ENCODE measurements at places on chromosomes 13 and 19.

DNA sequence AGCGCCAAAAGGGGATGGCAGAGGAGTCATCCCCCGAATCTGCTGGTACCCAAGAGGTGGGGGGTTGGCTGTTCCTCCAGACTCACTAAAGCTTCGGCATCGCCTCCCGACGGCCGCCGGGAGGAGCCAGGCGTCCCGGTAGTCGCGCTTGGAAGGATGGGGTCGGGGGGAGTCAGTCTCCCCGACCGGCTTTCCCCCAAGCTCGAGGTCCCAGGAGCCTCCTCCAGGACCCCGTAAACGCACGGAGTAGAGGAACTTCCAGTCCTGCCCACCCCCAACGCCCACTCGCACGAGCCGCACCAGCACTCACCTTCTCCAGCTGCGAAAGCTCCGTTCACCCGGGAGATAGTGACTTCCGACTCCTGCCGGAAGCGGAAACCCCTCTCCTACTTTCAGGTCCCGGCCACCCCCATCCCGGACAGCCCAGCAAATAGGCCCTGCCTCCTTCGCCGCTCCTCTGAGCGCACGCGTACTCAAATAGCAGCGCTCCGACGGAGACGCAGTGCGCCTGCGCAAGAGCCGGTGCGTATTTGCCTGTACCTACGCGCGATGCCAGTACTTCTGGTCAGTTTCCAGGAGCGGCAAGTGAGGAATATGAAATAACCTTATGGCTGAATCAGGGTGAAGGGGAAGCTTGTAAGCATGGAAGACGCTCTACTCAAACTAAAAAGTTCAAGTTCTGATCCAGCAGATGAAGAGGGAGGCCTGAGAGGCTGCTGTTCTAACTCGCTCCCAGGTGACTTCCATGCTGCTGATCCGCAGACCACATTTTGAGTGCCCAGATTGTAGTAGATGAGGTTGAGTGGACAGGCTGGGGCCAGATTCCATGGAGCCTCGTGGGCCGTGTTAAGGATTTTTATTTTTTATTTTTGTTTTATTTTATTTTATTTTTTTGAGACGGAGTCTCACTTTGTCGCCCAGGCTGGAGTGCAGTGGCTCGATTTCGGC lies at the start of gene ELOF1:
TSS of gene ELOF1 (minus strand) at position 350 of the 948 bp plus-strand sequence. CDS start 4,883 bp downstream, outside the sequence.
- peak; percentile 99 for DNase-seq

DNA sequence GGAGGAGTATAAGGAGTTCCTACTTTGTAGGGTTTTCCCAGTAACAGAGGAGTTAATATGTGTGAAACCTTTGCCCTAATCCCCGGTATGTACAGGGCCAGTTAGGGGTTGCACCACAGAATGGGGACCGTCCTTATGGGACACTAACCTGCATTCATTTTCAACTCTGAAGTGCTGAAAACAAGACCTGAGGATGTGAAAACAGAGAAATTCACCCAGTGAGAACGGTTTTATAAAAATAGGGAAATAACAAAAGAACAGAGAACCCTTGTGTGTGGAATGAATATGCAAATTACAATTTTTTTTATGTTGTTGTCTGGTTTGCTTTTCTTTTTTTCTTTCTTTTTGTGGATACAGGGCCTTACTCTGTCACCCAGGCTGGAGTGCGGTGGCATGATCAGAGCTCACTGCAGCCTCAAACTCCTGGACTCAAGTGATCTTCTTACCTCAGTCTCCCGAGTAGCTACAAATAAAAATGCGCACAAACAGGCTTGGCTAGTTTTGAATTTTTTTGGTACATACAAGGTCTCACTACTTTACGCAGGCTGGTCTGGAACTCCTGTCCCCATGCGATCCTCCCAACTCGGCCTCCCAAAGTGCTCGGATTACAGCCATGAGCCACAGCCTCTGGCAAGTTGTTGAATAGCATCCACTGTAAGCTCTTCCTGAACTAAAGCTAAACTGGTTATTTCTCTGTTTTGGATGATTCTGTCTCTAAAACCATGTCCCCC lies 10.6 kb downstream of the CLC start:
- no peak for DNase-seq

- no peak for DNase-seq
Observed at GRCh38 chr19:55092423-55093318, 17.0 kb downstream of the EPS8L1 start.

GRCh38 chr19:46859637-46860124 lies 1.1 kb upstream of the ARHGAP35 start:
- no peak for DNase-seq

DNA sequence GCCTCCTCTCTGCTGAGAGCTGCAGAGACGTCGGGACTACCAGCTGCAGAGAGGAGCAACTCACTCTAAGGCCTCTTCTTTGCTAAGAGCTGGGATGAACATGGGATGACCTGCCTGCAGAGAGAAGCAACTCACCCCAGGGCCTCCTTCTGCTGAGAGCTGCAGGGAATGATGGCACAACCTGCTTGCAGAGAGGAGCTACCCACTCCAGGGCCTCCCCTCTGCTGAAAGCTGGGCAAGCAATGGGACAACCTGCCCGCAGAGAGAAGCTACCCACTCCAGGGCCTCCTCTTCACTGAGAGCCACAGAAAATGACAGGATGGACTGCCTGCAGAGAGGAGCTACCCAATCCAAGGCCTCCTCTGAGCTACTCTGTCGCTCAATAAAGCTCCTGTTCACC lies 6.9 kb upstream of the MLLT1 start:
- no peak for DNase-seq

- DNase-seq = no peak
Observed at GRCh38 chr19:33868788-33869412, 72.2 kb downstream of the KCTD15 start.

- no peak for DNase-seq
Observed at GRCh38 chr19:10245189-10245939, 6.7 kb upstream of the MRPL4 start.

GRCh38 chr13:113143466-113144254 lies 14.8 kb upstream of the PROZ start:
- DNase-seq = no peak

DNA sequence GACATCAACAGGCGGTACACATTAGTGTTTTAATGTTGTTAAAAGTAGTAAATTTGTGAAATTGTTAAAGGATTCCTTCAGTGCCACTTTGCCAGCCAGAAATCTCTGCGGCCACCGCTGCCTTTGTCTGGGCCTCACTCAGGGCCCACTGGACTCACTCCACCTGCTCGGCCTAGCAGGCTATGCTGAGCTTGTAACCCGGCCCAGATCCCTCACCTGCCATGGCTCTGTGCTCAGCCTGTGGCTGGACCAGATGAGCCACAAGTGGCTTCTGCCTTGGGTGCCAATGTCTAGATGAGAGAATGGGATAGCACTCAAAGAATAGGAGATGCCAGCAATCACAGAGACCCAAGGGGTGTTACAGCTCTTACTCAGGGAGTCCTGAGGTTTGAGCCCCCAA lies 1228.0 kb downstream of the DIAPH3 start:
- DNase-seq = no peak

DNA sequence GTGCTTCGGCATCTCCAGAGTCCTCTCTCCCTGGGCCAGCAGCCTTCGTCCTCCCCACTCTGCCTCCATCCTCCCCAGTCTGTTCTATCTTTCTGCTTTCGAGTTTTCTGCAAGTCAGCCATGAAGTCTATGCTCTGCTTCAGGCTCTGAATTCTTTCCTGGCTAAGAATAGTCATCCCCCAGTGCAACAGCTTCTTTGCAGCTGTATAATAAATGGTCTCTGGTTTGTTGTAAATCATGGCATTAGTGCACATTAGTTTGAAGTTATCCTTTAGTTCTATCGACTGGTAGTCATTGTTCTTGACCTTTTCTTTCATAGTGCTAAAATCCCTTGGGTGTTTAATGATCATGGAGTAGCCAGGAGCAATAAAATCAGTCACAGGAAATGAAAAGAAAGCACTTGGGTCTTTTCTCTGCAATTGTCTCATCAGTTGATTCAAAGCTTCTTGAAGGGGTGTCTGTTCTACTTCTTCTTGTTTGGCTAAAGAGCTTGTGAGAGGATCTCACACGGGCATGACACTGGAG lies 46.2 kb upstream of the SOX21 start:
- no peak for DNase-seq

DNA sequence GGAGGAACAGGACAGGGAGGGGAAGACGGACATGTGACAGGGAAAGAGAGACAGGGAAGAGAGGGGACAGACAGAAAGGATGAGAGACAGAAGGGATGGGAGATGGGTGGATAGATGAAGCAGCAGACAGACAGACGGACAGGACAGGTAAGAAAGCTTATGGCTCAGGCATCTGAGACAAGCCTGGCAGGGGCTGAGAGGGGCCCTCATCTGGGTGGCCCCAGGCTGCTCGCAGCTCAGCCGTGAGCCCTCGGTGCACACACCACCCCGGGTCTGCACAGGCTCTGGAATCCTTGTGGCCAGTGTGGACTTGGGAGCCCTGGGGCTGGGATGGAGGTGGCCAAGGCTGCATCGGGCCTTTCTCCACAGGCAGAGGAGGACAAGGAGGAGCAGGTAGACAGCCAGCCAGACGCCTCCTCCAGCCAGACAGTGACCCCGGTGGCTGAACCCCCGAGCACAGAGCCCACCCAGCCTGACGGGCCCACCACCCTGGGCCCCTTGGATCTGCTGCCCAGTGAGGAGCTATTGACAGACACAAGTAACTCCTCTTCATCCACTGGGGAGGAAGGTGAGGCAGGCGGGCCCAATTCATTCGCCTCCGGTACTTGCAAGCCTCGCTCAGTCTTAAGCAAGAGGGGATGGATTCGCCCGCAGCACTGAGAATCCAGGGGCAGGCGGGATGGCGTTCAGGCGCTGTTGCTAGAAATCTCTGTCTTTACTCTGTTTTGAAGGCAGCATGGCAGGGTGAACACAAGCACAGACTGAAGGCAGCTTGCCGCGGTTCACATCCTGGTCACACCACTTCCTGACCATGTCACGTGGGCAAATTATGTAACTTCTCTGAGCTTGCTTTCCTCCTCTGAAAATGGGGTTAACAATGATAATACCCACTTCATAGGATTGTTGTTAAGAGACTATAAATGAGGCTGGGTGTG lies 14.0 kb downstream of the GRAMD1A start:
- peak; percentile 37 for DNase-seq

DNA sequence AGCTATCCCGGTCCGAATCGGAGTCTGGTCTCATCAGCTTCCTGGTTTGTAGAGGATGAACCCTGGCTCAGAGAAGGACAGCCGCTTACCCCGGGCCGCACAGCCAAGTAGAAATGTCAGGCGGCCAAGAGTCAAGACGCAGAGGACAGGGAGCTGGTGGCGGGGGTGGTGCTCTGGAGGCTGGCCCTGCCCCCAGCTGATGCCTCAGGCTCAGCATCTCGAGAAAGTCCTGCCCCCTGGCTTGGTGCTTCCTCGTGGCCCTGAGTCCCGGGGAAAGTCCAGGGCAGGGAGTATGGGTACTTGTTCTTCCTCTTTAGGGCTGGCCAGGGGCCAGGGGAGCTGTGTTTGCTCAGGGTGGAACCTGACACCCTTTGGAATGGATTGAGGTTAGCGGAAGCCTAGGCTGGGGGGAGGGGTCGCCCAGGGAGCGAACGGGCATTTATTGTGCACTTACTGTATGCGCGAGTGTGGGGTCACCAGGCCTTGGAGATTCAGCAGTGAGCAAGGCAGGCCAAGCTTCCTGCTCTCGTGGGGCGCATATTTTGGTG lies 2.2 kb downstream of the TJP3 start:
- no peak for DNase-seq

- peak; percentile 91 for DNase-seq
Observed at GRCh38 chr19:47231215-47232054, 436 bp upstream of the BBC3 start.

GRCh38 chr13:30157616-30157993 lies 149.7 kb downstream of the KATNAL1 start:
- no peak for DNase-seq

DNA sequence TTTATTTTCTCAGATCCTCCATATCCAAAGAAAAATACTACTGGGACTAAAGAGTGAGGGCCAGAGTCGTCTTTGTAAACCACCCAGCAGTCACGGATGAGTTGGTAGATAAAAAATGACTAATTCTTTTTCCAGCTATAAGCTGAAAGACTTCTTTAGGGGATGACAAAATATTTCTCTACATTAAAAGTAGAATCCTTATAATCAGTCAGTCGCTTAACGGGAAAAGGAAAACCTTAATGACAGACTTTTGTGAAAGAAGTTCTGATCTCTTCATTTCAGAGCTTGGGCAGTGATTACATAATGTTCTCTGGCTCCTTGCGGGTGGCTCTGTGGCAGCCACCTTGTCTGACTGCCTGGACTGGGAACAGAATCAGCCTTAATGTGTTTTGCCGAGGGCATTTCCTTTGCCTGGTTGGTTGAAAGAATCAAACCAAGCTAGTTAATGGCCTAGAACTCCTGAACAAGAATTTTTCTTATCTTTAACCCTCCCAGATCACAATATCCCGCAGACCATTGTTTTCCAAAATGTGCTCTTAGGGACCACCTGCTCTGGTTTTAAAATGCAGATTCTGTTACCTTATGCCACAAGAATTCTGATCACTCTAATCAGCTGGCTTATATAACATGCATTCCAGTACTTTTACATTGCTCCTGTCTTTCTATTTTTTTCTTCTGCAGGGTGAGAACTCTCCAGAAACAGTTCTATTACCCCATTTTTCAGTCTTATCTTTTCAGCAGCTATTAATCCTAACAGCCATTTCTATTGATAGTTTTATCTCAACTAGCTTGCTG lies 2.5 kb downstream of the ITM2B start:
- DNase-seq = no peak

GRCh38 chr13:76974618-76974975 lies 17.3 kb upstream of the CLN5 start:
- DNase-seq = no peak

- peak; percentile 17 for DNase-seq
Observed at GRCh38 chr19:33301144-33301899, 1.0 kb downstream of the CEBPA start.

- DNase-seq = no peak
Observed at GRCh38 chr13:25116044-25116443, 20.1 kb downstream of the PABPC3 start.

DNA sequence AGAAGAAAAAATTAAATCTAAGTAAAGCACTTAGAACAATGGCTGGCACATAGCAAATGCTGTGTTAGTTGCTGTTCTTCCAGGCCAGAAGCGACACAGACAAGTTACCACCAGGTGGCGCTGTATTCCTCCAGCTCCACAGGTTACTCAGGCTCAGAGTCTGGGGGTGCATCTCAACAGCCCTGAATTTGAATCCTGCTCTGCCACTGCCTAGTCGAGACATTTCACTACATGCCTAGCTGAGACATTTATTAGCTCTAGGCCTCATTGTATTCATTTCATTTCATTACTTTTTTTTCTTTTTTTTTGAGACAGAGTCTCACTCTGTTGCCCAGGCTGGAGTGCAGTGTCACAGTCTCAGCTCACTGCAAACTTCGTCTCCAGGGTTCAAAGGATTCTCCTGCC lies 16.4 kb upstream of the CYP2B6 start:
- DNase-seq = peak; percentile 85

- DNase-seq = peak; percentile 44
Observed at GRCh38 chr19:3506384-3507340, 551 bp downstream of the FZR1 start.

- no peak for DNase-seq
Observed at GRCh38 chr13:79282976-79283375, 123.1 kb downstream of the RBM26 start.

- DNase-seq = no peak
Observed at GRCh38 chr13:103099722-103100293, 33.6 kb upstream of the SLC10A2 start.

- no peak for DNase-seq
Observed at GRCh38 chr13:80458543-80458942, 117.6 kb upstream of the SPRY2 start.

- no peak for DNase-seq
Observed at GRCh38 chr13:46644816-46645215, 91.8 kb downstream of the LRCH1 start.

- DNase-seq = peak; percentile 28
Observed at GRCh38 chr19:43595605-43595998, 332 bp downstream of the IRGQ start.
